Activated CD4-positive, CD25-positive, alpha-beta regulatory T cell (primary cell): ENCODE measurements at places on chromosomes 3 and 15.

GRCh38 chr3:58034738-58035523, 26.7 kb downstream of the FLNB start:
- DNase-seq: no peak

GRCh38 chr15:43246261-43246774, 20.4 kb downstream of the TGM5 start:
- no peak for DNase-seq

DNA sequence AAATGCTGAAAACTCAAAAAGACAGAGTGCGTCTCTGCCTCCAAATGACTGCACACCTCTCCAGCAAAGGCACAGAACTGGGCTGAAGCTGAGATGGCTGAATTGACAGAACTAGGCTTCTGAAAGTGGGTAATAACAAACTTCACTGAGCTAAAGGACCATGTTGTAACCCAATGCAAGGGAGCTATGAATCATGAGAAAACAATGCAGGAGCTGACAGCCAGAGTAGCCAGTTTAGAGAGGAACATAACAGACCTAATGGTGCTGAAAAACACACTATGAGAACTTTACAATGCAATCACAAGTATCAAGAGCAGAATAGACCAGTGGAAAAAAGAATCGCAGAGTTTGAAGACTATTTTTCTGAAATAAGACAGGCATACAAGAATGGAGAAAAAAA, 10.1 kb upstream of the AVEN start:
- DNase-seq: no peak

DNA sequence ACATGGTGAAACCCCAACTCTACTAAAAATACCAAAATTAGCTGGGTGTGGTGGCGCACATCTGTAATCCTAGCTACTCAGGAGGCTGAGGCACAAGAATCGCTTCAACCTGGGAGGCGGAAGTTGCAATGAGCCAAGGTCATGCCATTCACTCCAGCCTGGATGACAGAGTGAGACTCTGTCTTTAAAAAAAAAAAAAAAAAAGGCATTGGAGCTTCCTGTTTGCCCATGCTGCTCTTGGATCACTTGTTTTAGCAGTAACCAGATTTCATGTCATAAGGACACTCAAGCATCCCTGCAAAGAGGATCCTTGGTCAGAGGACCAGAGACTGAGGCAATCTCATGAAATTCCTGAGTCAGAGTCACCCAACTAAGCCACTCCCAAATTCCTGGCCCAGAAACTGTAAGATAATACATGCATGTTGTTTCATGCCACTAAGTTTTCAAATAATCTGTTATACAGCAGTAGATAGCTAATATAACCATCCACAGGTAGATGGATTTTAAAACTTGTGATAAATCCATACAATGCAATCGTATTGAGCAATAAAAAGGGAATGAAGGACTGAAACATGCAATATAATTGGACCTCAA, 82.0 kb upstream of the XXYLT1 start:
- DNase-seq: no peak

DNA sequence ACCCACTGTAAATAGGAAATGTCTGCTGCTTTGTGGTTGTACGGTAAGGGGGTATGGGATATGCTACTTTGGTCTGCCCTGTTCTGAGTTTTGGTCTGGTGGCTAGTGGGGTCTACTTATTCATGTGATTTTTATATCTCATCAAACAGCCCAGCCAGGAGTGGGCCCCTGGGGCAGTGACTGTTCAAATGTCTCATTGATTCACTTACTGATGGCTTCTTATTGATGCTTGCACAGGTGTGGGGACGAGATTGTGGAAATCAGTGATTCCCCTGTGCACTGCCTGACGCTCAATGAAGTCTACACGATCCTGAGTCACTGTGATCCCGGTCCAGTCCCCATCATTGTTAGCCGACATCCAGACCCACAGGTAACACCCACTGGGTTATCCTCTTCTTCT, 38.5 kb downstream of the STARD5 start:
- DNase-seq: no peak

DNA sequence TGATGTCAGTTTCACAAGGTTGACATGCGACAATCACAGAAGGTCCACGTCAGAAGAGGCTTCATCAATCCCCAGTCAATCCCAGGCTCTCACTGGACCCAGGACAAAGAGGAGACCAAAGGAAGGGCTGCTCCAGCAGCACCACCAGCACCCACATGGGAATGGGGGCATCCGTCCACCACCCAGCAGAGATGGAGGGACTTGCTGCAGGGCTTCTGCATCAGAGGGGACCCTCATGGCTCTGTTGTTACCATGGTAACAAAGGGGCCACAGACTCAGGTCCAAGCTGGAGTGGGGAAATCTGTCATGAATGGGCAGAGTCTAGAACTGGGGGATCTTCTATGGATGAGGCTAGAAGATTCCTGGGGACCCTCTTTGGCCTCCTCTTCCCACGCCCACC, 13.1 kb downstream of the PLA2G4F start:
- DNase-seq: no peak

- no peak for DNase-seq
These were observed 113.3 kb downstream of the SMAD6 start for GRCh38 chr15:66815318-66815717.

GRCh38 chr3:105827959-105828358, 40.9 kb downstream of the CBLB start:
- DNase-seq: no peak

- no peak for DNase-seq
These were observed 1093.6 kb upstream of the ALCAM start for GRCh38 chr3:104273046-104273649.

GRCh38 chr3:98743071-98743470, 20.1 kb upstream of the ST3GAL6 start:
- no peak for DNase-seq

- peak; percentile 2 for DNase-seq
These were observed 274.0 kb upstream of the TGFBR2 start for GRCh38 chr3:30332196-30333021.

DNA sequence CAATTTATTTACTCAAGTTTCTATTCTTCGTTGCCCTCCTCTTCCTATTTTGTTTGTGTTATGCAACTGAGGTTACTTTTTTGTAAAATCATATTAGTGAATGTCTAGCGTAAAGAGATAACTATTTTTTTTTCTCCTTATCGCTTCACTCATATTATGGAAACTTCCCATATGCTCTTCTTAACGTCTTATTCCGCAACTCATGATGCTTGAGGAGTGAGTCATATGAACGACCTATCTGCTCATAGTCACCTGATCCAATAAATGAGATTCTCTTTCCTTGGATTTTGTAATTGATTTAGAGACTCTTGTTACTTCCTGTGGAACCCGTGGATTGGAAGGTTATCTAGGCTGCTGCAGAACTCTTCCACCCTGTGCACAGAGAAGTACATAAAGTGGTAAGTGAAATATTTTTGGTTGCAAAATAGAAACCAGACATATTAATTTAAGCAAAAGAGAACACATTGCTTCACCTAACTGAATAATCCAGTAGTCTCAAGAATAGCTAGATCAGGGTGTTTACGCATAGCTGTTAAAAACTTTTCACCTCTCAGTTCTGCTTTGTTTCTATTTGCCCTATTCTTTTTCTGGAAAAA, 719.3 kb upstream of the SGO1 start:
- no peak for DNase-seq

GRCh38 chr15:77800305-77800704, 167.6 kb upstream of the LINGO1 start:
- no peak for DNase-seq

DNA sequence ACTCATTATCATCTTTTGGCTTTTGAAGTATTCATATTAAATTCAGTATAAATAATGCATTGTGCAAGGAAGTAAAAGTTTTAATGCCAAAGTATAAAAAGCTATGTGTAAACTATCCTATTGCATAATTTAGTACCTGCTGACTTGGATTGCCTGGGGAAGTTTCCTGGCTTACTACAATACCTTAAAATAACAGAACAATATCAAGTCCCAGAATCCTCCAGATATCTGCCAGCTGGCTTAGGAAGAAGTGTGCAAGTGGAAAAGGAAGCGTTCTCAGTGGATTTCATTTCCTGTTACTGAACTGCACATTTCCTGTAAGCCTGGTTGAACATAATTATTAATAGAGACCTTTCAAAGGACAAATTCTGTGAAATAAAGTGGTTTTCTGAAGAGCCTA, 236.7 kb downstream of the ADAMTSL3 start:
- no peak for DNase-seq

- DNase-seq: no peak
These were observed 31.4 kb downstream of the CTDSPL start for GRCh38 chr3:37892927-37893600.

GRCh38 chr3:182500289-182500688, 293.0 kb upstream of the ATP11B start:
- no peak for DNase-seq

DNA sequence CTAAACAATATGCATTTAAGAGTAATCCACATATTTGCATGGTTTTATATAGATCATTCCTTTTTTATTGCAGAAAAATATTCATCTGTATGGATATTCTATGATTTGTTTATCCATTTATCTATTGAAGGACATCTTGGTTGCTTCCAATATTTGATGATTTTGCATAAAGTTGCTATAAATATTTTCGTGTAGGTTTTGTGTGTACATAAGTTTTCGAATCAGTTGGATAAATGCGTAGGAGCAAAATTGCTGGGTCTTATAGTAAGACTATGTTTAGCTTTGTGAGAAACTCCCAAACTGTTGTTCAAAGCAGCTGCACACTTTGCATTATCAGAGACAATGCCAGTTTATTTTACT, 971.2 kb downstream of the DIPK2A start:
- no peak for DNase-seq

GRCh38 chr15:60426870-60427508, 29.2 kb upstream of the ANXA2 start:
- no peak for DNase-seq

DNA sequence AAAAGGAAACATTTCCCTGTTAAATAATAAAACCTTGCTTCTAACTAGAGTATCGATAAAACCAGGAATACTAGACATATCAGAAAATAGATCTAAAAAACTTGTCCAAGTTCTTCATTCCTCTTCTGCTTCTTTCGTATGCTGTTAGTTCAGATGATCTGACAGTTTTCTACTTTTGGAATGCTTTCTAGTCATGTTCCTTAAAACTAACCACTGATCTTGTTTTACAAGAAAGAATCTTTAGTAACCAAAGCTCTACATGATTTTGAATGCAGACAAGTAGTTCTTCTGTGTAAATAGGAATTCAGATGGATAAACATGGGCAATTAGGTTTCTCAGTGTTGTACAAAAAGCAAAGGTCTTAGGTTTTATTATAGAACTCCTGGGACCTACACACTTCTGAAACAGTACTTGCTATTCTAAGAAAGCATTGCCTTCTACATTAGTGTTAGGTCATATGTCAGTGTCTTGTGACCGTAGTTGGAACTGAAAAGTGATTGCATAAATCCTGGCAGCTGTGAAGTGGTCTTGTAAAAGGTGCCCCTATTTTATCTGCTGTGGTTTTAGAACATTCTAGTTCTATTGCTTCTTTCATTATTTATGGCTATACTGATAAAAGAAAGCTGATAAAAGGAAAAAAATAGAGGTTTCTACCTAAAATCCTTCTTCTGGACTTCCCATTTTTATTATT, 40.7 kb downstream of the SNRK start:
- DNase-seq: no peak

- DNase-seq: no peak
These were observed 19.5 kb downstream of the ARHGEF3 start for GRCh38 chr3:56782215-56782614.

- DNase-seq: no peak
These were observed 315.8 kb upstream of the CDIN1 start for GRCh38 chr15:36263666-36264065.

GRCh38 chr3:168001244-168001643, 94.5 kb downstream of the GOLIM4 start:
- DNase-seq: no peak

DNA sequence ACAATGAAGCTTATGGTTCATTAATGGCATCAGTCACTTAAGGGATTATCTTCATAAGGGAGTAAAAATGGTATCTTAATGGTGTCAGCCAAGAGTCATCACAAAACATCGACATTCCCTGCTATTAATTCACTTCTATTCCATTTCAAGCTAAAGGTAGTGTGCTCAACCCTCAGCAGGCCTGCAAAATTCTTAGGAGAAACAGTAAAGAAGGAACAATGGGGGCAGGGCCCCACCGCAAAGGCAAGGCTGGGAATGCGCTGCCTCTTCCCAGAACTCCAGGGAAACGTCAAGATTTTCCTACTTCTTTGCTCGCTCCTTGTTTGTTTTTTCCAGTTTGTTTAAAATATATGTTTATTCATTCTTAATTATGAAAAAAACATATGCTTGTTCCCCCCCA, 187.3 kb upstream of the TSC22D2 start:
- DNase-seq: no peak

DNA sequence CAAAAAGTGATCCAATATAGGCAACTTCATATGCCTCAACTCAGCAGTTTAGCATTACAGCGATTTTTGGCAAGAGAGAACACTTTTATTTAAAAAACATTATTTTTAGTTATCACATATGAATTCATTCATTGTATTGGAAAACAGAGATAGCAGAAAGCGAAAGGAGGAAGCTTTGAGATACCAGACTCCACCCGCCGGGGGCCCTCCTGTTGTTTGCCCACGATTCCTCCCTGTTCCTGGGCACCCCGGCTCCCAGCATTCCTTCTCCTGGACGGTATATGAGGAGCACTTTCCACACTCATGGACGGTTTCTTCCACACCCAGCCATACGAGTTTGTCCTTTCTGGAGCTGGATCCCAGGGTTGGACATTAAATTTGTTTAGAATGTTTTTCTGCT, 18.2 kb downstream of the APBA2 start:
- DNase-seq: no peak

DNA sequence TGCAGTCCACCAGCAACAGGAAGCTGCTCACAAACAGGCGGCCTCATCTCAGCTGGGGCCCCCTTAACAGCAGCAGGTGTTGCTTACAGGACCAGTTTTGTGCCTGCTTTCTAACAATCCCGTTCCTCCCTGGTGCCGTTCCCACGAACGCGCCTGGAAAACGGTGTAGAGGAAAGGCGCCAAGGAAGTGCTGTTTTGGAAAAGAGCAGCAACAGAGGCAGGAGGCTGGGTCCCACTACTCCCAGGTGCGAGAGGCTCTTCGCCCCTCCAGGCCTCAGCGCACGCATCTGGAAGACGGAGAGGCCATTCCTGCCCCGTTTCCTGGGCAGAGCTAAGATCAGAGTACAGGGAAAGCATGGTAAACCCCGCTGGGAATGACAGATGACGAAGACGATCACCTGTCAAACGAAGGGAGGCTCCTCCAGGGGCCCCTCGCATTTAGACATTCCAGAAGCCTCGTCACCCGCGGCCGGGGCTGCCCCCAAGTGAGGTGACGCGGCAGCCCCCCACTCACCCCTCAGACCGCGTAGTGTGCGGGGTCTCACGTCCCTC, 603 bp downstream of the SCAPER start:
- no peak for DNase-seq

GRCh38 chr3:43034200-43034599, 55.1 kb downstream of the GASK1A start:
- DNase-seq: no peak

- DNase-seq: no peak
These were observed 782.9 kb upstream of the CFAP20DC start for GRCh38 chr3:59832702-59833101.

GRCh38 chr3:148759430-148759829, 61.7 kb downstream of the AGTR1 start:
- no peak for DNase-seq

- DNase-seq: no peak
These were observed 1.0 kb upstream of the IGF2BP2 start for GRCh38 chr3:185825639-185826481.
